ENCODE measurements at places on chromosomes 2 and 18.

DNA sequence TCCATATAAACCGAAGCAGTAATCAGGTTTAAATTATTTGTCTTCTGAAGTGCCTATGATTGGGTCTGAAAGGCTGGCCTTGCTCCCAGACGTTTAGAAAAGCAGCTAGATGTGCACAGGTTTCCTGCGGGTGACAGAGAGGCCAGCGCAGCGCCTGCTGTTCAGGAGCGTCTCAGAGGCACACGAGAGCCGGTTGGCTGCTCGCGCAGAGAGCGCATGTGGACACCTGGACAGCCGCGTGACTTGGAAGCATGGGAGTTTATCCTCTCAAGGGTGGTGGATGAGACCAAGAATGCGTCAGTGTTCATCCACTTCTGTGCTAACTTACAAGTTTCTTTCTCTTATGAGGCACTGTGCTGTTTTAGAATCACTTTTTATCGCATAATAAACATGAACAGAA lies 303.7 kb downstream of the PTGR3 start:
- DNase-seq: no peak

DNA sequence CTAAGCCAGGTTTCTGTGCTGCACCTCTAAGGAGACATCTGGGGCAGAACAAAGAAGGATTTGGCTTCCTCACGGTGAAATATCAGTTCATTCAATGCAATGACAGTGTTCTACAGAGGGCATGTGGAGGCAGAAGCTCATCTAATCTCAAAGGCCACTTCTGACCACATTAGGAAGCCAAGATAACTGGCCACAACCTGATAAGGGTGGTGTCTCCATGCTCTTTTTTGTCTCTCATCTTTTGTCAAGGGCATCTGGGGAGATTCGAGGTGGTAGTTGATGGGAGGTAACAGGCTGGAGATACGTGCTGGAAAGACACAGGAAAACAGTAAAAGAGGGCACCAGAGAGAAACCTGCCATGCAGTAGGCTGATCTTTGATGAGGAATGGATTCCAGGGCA lies 303.9 kb downstream of the LRATD1 start:
- DNase-seq: no peak

GRCh38 chr18:59376351-59376935 lies 17.4 kb upstream of the LMAN1 start:
- DNase-seq: no peak

- DNase-seq: no peak
Measured at GRCh38 chr2:54589340-54590215, 133.5 kb downstream of the SPTBN1 start.

DNA sequence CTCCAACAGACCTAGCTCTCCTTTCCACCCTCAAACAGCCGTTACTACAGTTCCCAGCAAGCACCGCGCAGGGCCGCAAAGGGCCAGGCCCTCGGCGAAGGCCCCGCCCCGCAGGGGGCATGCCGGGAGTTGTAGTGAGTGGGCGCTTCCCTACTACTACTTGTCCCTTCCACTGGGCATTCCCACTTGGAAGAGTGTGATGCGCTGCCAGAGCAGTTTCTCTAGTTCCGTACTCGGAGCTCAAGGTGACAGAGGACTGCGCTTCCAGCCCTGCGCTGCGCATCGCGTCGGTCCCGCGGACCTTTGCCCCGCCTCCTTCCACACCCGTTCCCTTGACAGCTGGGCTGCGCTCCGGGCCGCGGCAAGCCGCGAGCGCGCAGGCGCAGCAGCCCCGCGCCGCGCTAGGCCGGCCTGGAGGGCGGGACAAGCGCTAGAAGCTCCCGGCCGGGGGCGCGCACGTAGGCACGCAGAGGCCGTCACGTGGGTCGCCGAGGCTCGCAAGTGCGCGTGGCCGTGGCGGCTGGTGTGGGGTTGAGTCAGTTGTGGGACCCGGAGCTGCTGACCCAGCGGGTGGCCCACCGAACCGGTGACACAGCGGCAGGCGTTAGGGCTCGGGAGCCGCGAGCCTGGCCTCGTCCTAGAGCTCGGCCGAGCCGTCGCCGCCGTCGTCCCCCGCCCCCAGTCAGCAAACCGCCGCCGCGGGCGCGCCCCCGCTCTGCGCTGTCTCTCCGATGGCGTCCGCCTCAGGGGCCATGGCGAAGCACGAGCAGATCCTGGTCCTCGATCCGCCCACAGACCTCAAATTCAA lies at the start of gene VAPA:
VAPA (plus strand) TSS at position 491 of the 808 bp plus-strand sequence; CDS start at position 732, 241 bp downstream.
- DNase-seq: peak; percentile 68

DNA sequence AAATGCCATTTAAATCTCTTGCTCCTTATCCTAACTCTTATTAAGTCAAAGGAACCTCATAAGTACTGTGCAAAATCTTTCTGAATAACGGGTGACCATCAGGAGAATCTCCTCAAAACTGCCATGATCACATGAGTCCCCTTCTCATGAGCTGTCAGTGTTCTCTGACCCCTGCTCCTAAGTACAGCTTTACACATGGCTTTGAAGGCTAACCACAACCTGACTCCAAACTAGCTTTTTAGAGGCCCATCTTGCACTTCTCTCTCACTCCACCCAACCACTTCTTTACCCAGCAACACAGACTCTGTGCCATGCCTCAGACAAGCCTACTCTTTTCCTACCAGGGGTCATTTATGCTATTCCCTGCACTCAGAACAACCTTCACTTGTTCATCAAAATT lies 253.8 kb downstream of the GPD2 start:
- no peak for DNase-seq

GRCh38 chr18:65016631-65017371 lies 734.0 kb upstream of the CDH7 start:
- DNase-seq: no peak

- DNase-seq: no peak
Measured at GRCh38 chr2:217430916-217431576, 571.2 kb upstream of the TNP1 start.

DNA sequence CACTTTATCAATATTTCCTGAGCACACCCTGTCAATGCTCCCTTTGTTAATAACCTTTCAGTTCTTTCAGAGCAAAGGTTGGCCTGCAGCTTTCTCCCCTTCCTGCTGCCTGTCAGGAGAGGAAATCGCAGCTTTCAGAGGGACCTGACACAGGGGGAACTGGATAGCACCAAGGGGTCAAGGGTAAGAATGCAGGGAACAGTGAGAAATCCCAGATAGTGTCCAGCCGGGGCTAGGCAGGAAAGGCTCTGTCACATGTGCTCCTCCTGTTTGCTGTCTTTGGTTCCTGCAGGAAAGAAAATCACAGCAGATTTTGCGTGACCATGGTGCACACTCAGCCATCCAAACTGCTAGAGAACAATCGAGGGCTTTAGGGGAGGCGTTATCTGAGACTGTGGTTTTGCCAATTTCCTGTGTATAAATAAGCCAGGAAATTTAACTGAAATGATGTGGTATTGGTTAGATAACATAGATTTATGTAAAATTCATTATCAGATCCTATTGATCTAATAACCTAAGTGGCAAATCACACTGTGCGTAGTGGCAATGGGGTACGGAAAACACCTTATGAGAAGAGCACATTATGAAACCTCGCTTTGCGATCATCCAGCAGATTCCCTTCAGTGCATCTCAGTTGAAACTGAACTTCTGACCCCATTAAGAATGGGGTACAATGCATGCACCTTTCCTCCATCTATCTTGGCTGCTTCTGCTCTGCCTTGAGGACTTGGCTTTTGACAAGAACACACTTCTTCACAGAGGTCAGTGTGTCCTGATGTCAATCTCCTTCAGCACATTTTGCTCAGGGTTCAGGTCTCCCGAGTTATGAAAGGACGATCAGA lies 178.0 kb downstream of the ICOS start:
- DNase-seq: peak; percentile 45

- DNase-seq: no peak
Measured at GRCh38 chr2:230254152-230254881, 28.8 kb downstream of the SP140 start.

- no peak for DNase-seq
Measured at GRCh38 chr2:23734416-23734815, 192.5 kb downstream of the ATAD2B start.

- DNase-seq: no peak
Measured at GRCh38 chr2:137173463-137173862, 408.1 kb downstream of the THSD7B start.

DNA sequence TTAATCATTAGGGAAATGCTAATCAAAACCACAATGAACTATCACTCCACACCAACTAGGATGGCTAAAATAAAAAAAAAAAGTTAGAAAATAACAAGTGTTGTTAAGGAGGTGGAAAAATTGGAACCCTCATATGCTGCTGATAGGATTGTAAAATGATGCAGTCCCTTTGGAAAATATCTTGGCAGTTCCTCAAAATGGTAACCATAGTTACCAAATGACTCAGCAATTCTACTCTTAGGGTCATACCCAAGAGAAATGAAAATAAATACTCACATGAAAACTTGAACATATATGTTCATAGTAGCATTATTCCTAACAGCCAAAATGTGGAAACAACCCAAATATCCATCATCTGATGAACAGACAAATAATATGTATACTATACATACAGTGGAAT lies 15.7 kb upstream of the ACVR2A start:
- peak; percentile 44 for DNase-seq

DNA sequence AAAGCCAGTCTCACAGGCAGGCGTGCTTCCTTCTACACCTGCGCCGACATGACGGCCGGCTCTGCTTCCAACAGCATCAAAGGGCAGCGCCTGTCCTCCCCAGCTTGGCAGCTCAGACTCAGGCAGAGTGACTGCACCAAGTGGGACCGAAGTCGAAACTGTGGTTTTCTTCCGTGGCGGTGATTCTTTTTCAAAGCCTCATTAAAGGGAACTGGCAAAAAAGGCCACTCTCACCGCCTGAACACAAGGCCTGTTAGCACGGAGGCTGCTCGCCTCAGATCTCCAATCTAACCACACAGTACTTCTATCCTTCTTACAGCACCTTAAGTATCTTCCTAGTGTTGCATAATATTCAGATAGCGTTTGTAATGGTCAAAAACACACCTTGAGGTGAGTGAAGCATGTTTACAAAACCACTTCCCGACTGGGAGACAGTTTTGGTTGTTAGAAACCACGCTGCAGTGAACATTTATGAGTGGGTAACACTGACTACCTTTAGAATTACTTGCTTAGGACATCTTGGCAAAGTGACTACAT lies 236.4 kb downstream of the HDAC4 start:
- DNase-seq: no peak

- no peak for DNase-seq
Measured at GRCh38 chr2:137942833-137943677, 21.2 kb upstream of the HNMT start.

- no peak for DNase-seq
Measured at GRCh38 chr2:198441901-198442300, 637.5 kb downstream of the PLCL1 start.

GRCh38 chr2:118112771-118113334 lies 24.6 kb downstream of the INSIG2 start:
- no peak for DNase-seq

DNA sequence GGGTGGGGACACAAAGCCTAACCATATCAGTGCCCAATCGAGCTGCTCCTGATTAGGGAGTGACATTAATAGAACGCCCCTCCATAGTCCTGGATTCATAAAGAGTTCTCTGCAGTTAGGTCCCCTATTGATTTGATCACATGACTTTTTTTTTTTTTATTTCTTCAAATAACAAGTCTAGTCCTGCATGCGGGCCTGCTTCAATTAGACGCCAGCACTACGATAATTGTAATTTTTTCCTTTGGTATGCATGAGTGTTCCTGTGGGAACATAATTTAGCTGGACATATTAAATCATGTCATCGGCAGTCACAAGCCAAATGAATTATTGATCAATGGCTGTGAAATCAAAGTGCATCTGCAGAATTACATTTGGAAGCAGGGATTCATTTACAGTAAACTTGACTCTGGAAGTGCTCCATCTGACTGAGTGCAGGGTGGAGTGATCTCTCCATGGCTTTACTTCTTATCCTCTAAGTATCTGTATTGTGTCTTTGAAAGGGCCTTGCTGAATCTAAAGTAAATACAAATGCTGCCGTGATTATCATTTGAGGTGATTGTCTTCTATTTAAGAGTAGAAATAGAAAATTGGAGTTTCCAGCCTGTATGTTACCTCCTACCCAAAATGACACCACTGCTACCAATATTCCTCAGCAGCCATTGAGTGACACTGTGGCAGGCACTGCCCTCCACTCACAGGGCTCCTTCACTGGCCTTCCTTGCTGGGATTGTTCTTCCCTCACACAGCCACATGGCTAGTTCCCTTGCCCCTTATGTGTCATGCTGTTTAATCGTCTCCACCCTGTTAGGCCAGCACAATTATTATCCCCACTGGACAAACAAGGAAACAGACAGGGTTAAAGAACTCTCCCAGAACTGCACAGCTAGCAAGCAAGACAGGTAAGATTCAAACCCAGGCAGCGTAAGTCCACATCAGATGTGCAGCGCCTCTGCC lies 337.4 kb upstream of the ID2 start:
- no peak for DNase-seq

All from SK-N-MC (cell line).